ENCODE measurements at places on chromosomes 3 and 15.

DNA sequence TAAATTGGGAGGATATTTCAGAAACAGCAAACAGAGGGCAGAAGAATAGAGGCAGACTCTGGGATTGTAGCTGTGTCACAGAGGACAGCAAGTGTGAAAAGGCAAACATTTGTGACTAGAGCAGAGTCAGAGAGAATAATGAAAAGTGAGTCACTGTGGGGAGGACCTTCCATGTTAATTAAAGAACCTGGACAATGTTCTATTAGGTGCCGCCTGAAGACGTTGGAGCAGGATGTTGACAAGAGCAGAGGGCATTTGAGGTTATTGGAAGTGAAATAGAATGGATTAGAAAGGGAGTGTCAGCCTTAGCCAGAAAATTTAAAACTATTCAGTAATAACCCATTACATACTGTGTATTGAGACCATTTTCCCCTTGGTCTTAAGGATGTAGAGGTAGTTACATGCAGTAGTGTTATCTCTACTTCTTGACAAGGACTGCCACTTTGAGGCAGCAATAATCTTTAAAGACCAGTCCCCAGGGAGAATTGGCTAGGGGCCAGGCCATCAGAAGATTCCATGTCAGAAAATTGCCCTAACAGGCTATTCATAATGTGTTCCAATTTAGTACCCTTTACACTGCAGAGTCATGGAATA lies 5.8 kb downstream of the ACKR2 start:
- no peak for DNase-seq

- DNase-seq, result no peak
Measured at GRCh38 chr3:155138677-155139076, 58.6 kb downstream of the MME start.

- no peak for DNase-seq
Measured at GRCh38 chr3:39185326-39185958, 7.0 kb downstream of the XIRP1 start.

DNA sequence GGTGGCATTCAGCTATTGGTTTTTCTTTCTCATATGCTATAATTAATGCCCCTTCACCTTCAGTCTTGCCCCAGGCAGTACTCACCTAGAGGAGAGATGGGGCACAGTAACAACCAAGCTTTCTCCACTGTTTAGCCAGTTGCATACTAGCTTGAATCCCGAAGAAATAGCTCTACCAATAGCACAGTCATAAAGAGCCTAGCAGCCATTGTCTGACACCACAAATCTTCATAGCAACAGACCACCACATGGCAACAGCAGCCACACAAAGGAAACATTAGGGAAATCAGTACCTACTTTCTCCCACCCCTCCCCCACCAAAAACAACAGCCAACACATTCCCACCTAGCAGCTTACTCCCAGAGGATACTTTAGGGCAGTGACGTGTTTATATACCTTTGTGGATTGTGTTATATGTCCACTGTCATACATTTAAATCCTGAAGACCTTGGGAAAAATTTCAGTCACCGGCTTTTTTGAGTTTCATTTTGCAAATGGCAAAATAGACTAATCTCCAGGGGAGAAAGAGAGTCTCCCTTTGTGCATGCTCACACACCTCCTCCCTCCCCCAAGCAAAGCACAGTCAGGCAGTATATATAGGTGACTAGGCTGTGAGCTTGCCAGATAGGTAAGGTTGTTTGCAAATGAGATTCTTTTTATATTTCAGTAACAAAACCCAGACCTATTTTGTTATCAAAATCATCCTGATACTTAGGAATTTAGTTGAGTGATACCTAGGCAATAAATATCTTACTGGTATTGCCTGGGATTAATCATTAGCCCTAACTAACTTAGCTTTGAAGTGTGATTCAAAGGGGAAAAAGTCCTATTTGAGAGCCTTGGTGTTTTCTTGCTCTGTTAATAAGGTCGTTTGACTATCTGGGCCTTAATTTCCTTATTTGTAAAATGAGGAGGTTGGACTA lies 140.6 kb downstream of the RBPMS2 start:
- DNase-seq, result peak; percentile 46
